ENCODE measurements at places on chromosomes 12 and 14. TPM values are rescaled to one million over a fixed set of nuclear protein-coding genes. Genes with fewer than 3 reads are reported as not detected.

GRCh38 chr12:94585626-94586025, 64.7 kb downstream of the TMCC3 start:
- DNase-seq: no peak

GRCh38 chr12:105418821-105419291, 88.4 kb downstream of the C12orf75 start:
- DNase-seq: no peak

ASIC1 gene
- 3.5 TPM for total RNA-seq

SIX6 gene
- total RNA-seq: not detected

ST8SIA1 gene
- 14.6 TPM for total RNA-seq

- DNase-seq: no peak
Measured at GRCh38 chr14:33464254-33464962, 486.5 kb downstream of the EGLN3 start.

- no peak for DNase-seq
Measured at GRCh38 chr14:87632796-87633195, 360.2 kb downstream of the GALC start.

CARMIL3 gene
- 0.48 TPM for total RNA-seq

DNA sequence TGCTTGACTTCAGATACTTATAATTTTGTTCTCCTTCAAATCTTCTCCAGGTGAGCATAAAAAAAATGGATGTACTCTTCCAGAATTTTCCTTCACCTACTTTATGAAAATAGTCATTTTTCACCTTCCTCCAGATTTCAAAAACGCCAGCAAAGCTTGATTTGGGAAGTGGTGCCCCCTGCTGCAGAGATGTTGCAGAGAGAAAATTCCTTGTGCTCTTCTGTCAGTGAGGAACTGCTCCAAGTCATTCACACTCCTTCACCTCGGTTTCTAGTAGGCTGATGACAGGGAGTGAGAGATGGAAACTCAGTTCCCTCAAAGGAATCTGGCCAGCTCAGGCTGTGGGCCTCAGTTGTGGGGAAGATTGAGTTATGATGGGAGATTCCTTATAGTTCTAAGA, 24.2 kb upstream of the RNASE3 start:
- no peak for DNase-seq

CD27 gene
- not detected for total RNA-seq

- DNase-seq: peak; percentile 54
Measured at GRCh38 chr12:46386877-46387629, 14.5 kb upstream of the SLC38A2 start.

DNA sequence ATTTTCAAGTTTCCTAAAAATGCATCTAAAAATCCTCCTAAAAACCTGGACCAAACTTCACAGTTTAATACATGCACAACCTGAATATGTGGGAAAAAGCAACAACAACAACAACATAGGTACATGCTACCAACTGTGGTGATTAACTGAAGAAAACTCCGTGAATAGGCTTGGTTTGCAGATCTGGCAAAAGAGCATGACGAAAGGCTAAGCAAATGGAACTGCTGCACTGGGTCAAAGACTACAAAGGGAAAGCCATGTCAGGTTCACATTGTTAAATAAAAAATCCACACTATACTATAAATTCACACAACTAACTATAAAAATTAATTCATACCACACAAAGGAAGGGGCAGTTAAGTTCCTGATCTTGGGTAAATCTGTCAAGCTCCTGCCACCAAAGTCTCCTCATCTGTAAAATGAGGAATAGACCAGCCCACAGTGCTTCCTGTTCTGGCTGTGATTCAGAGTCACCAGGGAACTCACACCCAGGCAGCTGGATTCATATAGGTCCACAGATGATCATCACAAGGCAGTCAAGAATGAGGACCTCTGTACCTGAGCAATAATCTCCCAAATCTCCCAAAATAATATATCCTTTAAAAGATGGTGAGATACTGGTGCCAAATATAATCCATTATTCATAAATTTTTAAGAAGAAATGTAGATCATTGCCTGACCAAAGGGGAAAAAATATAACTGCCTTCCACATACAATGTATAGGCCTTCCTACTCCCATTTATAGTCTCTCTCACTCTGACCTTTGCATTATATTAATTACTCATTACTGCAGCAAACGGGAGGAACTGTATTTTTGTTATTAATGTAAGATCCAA, 7.0 kb downstream of the CORO1C start:
- DNase-seq: no peak

- no peak for DNase-seq
Measured at GRCh38 chr14:55756557-55756956, 176.6 kb downstream of the KTN1 start.

- DNase-seq: no peak
Measured at GRCh38 chr12:108821407-108822397, 35.7 kb downstream of the SSH1 start.

- no peak for DNase-seq
Measured at GRCh38 chr14:36229262-36229661, 52.7 kb upstream of the PTCSC3 start.

DNA sequence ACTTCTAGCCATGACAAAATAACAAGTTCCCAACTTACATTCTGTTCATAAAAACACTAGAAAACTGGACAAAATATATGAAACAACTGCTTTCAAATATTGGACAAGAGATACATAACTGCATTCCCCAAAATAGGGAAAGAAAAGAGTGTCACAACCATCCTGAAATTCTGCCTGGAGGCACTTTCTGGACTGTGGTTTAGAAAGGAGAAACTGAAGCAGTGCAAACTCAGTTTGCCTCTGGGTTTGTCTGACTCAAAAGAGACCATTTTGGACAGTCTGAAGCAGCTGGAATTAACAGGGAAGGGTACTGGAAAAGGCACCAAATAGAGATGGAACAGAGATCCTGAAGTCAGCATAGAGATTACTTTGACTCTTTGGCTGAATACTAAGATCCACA, 11.3 kb upstream of the SYT1 start:
- no peak for DNase-seq

DNA sequence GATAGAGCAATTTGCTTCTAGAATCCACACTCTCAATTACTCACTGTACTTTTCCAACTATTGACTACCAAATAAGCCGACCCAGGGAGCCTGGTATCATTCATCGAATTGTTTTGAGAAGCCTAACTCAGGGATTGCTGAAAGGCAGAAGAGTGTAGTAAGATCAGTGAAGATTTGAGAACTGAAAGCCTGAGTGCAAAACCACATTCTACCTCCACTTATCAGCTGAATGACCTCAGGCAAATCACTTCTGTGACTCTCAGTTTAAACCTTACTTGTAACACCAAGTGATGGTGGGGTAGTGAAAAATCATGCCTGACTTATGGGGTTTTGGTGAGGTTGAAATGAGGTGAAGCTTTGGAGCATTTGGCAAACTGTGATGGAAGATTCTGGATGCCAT, 126.1 kb upstream of the MAX start:
- no peak for DNase-seq

GRCh38 chr12:9751204-9752144, 9.2 kb downstream of the CD69 start:
- DNase-seq: no peak

ALX1 gene
- total RNA-seq: not detected

GRCh38 chr12:124379938-124380754, 85.3 kb downstream of the RFLNA start:
- peak; percentile 83 for DNase-seq

DNA sequence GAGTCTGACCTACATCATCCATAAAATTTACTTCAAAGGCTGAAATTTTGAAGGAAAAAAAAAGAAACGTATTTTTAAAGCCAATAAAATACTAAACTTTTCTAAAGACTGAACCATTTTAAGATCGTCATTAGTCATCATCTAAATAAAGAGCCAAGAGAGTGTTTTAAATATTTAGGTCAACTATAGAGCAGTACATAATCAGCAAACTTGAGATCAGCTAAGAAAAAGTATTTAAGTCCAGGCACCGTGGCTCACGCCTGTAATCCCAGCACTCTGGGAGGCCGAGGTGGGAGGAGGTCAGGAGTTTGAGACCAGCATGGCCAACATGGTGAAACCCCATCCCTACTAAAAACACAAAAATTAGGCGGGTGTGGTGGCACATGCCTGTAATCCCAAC, 35.5 kb downstream of the HECTD1 start:
- DNase-seq: no peak

DNA sequence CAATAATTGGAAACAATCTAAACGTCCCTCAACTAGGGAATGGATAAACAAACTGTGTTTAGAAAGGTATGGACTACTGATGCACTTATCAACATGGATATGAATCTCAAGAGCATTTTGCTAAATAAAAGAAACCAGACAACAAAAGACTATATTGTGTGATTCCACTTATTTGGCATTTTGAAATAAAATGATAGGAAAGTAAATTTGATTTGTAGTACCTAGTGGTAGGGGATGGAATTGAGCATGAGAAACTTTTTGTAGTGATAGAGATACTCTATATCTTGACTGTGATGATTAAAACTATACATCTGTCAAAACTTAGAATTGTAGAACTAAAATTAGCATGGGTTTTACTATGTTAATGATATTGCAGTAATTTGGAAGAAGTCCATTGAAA, 87.1 kb downstream of the ARID2 start:
- DNase-seq: no peak

DNA sequence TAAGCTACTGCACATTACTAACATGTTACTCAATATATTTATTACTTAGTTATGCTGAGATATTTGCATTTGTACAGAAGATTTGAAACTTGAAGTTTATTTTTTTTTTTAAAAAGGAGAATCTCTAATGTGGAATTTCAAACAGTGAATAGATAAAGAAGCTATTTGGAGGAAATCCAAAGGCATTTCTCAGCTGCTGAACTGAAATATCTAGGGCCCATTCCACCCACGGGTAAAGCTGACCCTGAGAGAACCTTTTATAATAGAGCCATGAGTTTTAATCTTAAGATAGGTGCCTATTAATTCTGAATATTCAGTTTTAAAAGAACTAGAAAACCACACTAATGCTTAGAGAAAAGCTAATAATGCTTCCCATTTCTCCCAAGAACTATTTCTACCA, 225.4 kb upstream of the CAND1 start:
- no peak for DNase-seq

DNA sequence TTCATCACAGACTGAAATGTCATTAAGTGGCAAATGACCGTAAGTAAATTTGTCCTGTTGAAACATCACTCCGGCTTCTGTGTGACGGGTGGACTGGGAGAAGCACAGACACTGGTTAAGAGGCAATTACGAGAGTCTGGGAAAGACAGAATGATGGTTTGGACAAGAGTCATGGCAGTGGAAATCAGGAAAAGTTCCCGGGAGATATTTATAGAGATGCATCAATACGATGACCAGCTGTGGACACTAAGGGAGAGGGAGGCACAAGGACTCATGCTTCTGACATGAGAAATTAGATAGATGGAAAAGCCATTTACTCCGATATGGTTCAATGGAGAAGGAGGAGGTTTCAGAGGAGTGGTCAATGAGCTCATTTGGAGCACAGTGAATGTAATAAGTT, 27.3 kb downstream of the CKAP4 start:
- DNase-seq: no peak

- DNase-seq: no peak
Measured at GRCh38 chr12:47947341-47947740, 16.1 kb upstream of the TMEM106C start.

C12orf50 gene
- 7.7 TPM for total RNA-seq

KCNC2 gene
- not detected for total RNA-seq

GRCh38 chr12:13559318-13559978, 362.9 kb downstream of the EMP1 start:
- DNase-seq: no peak

GRCh38 chr12:96408993-96409392, 8.8 kb upstream of the CDK17 start:
- no peak for DNase-seq

GRCh38 chr14:58362798-58363412, 32.8 kb upstream of the TOMM20L start:
- no peak for DNase-seq

All from uterus (tissue), 4 donors.